ENCODE measurements at places on chromosomes 12 and 14.

DNA sequence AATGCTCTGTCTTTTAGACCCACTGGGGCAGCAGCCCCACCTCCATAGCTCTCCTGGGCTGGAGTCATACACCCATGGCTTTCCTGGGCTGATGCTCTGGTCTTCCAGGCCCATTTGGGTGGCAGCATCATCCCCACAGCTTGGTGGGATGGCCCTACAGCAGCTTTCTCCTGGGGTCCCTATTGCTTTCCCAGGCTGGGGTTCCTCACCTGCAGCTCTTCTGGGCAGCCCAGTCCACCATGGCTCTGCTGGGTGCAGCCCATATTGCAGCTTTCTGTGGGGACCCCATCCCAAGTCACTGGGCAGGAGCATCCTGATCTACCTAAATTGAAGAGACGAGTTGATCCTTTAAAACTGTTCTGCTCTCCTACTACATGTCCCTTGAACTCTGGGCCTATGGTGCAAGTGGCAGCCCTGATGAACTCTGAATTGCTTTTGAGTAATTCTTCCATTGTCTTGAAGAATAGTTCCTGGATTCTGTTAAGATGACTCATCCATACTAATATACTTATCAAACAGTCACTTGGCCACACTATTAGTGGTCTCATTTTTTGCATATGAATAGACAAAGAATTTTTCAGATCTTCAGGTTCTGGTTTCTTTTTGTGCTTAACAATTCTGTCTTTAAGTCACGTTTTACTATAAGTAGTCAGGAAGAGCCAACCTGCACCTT lies 390.1 kb downstream of the DPF3 start:
- DNase-seq: no peak

- no peak for DNase-seq
Measured at GRCh38 chr12:72018036-72018435, 79.4 kb downstream of the TPH2 start.

DNA sequence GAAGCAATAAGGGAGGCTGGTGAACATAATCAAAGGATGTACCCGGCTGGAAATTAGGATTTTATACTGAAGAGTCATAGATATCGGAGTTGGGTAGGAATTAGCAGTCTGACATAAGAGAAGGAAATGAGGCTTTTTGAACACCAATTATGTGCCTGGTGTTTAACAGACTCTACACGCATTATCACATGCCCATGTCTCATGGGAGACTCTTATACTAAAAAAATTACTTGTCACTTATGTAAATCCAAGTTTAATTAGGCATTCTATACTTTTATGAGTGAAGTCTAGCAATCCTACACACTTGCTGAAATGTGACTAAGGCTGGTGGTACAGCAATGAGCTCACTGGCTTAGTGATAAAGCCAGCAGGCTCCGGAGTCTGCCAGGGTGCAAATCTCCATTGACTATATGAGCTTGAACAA lies 93.5 kb downstream of the NUAK1 start:
- DNase-seq: no peak

DNA sequence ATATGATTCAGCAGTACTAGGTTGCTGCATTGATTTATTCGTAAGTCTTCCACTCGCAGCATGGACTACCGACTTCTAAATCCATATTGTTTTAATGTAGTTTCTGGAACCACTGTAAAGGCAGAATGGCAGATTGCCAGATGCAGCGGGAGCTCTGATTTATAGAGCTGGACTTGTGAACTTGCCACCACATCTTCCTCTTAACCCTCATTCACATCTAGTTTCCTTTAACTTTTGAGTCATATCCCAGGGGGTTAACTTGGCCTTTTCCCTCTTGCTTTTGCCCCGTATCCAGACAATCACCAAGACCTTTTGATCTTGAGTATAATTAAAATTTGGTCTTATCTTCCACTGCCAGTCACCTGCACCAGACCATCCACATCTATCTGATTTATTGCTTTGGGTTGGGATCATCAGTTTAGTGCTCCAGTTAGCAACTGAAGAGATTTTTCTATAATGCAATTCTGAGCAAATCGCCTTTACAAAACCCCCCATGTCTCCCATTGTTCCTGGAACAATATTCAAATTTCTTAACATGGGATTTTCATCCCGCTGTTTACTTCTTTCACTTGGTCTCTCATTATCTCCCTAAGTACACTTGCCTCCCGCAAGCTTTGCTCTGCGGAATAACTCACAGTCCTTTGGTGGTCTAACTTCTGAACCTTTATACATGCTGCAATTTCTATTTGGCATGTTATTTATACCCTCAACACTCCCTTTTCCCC lies 130.5 kb downstream of the ACSS3 start:
- no peak for DNase-seq

- no peak for DNase-seq
Measured at GRCh38 chr12:54486173-54486867, 11.2 kb upstream of the NCKAP1L start.

- no peak for DNase-seq
Measured at GRCh38 chr14:65588426-65589140, 176.1 kb downstream of the FUT8 start.

- peak; percentile 78 for DNase-seq
Measured at GRCh38 chr12:9760699-9761418, at the start of gene CD69. CD69 (minus strand) TSS chr12:9760901; CDS start chr12:9760820, 81 bp downstream.

DNA sequence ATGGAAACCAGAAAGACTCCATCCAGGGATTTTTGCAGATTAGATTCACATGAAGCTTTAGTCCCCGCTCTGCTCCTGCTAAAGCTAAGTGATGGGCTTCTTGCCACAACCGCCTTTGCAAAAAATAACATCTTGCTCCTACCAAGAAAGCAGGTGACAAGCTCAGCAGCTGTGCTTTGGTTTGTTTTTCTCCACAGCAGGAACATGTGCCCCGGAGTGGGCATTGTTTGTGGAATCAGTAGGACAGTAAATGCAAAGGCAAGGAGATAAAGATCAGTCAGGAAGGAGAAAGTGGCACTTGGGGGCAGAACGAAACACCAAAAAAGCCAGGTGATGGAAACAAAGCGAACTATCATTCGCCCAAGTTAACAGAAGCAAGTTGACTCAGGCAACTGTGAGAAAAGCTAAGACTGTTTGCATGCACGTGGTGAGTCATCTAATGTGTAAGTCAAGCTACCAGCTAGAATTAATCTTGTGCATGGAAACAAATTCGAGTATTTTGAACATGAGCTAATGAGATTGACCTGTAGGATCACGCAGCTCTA lies 165.5 kb upstream of the PLXNC1 start:
- DNase-seq: no peak

GRCh38 chr12:12872139-12872933 lies 19.0 kb upstream of the GPRC5A start:
- no peak for DNase-seq

GRCh38 chr12:2794191-2794735 lies 507 bp upstream of the FKBP4 start:
- DNase-seq: peak; percentile 28

DNA sequence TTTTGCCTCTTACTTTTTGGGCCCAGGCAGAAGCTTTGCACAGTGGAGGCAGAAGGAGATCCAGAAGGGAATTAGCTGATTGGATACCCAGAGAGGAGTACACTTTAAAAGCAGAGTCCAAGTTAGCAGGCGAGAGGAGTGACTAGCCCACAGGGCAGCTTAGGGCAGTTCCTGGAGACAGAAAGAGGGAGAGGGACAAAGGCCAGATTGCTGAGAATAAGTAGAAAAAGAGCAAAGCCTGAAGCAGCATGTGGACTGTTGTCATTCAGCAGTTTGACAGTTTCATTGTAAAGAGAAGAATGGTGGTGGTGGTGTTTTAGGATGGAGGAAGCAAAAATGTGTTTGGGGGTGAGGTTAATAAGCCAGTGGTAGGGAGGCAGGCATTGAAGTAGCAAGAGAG lies 95.1 kb downstream of the PELI2 start:
- DNase-seq: no peak

DNA sequence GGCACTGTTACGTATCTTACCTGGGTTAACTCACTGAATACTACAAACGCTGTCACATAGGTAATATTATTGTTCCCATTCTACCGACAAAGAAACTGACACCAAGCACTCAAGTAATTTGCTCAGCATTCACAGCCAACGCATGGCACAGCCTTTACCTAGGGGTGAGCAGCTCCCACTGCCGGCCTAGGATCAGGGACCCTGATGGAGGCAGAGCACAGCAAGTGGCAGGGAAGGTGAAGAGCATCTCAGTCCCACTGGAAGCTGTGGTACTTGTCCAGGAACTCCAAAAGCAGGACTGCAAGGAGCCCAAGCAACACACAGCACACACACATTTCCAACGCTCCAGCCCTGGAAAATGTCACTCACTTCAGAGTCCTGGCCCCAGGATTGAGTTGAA lies 111.8 kb upstream of the CDKN3 start:
- DNase-seq: no peak

- no peak for DNase-seq
Measured at GRCh38 chr14:54593860-54594259, 26.9 kb downstream of the SAMD4A start.

- DNase-seq: no peak
Measured at GRCh38 chr14:64536488-64537245, 3.9 kb upstream of the HSPA2 start.

DNA sequence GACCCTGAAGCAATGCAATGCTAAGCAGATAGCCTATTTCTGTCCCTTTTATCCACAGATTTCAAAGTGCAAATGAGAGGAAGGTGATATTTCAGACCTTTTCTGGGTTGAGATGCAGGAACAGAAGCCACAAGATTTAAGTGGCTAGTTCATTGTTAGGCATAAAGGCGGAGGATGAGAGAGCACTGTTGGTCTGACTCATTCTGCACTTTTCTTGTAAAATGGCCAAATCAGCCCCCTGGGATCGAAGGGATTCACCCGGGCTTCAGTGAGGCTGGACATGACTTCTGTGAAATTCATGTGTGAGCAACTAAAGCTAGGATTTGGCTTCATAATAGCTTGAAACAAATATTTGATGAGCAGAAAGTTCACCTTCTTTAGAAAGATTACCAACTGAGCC lies 101.9 kb upstream of the OVCH1 start:
- no peak for DNase-seq

DNA sequence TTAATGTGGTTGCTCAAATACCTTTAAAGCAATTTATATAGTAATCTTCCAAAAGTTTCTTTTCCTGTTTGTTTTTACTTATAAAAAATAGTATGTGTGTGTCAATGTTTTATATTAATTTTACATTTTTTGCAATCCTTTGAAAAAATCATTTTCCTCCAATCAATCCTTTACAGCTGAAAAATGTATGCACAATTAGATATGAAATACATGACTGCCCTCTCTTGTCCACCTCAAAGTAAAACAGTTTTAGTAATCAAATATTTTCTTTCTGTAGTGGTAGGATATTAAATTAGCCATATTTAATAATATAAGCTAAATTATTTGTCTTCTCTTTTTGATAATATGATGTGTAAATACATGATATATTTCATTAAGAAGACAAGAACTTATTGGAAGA lies 269.9 kb downstream of the ADAMTS20 start:
- DNase-seq: no peak

GRCh38 chr14:22791301-22791700 lies 23.9 kb downstream of the SLC7A7 start:
- DNase-seq: no peak

DNA sequence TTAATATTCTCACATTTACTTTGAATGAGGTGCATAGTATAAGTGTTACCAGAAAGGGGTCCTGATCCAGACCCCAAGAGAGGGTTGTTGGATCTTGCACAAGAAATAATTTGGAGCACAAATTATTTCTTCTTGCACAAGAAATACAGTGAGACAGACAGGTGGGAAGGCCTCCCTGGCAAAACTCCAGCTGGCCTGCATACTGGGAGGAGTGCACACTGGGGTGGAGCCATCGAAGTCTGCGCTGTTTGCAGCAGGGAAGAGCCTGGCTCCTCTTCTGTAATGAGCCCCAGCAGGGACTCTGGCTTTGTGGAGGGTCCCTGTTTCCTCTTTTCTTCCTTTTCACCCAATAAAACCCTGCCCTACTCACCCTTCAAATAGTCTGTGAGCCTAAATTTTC lies 141.6 kb downstream of the GLT1D1 start:
- peak; percentile 34 for DNase-seq

GRCh38 chr12:88238406-88238805 lies 96.3 kb downstream of the TMTC3 start:
- no peak for DNase-seq

DNA sequence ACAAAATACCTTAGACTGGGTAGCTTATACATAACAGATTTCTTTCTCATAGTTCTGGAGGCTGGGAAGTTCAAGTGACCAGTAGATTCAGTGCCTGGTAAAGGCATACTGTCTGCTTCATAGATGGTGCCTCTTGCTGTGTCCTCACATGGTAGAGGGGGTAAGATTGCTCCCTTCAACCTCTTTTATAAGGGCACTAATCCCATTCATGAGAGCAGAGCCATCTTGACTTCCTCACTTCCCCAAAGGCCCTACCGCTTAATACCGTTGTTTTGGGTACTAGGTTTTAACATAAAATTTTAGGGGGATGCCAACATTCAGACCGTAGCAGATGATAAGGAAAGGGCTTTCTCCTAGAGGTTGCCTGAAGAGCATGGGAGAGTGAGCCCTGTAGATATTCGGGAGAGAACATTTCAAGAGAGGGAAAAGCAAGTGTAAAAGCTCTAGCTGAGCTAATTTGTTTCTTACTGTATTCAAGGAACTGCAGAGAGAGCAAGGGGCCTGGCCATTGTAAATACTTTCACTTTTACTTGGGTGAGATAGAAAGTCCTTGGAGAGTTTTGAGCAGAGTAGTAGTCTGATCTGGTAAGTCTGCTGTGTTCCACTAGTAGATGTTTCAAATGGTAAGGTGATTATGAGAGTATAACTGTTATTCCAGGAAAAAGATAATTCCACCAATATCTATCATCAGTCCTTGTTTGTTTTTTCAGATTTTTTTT lies 27.3 kb downstream of the FRS2 start:
- DNase-seq: no peak

DNA sequence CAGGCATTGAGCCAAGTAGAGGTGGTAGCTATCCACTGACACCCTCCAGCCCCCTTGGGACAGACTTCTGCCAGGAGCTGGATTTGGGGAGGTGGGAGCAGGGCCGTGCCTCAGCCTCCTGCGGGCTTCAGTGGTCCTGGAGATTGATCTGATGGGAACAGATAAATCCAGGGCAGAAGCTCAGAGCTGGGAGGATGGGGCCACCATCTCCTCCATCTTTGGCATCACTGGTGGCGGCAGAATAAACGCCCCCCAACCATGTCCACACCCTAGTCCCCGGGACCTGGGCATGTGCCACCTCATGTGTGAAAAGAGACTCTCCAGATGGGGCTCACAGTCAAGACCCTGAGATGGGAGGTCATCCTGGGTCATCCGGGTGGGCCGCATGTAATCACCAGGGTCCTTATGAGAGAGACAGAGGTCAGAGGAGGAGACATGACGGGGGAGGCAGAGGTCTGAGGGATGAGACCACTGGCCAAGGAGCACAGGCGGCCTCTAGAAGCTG lies 209.6 kb upstream of the RTL1 start:
- DNase-seq: no peak

Data from NCI-H526 (cell line).